ENCODE measurements at places on chromosomes 2 and 18.

DNA sequence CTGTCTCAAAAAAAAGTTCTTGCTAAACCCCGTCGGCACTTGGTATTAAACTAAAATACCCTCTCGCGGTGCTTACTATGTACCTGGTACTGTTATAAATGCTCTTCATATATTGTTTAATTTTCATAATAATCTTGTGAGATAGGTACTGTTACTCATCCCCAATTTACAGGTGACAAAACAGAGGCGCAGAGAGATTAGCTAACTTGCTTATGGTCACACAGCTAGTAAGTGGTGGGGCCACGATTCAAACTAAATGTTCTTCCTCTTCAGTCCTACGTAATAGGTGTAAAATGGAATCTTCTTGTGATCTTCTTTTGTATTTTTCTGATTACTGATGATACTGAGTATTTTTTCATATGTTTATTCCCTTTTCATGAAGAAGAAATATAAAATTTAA is 51.3 kb downstream of the TET3 start:
- DNase-seq, result no peak

DNA sequence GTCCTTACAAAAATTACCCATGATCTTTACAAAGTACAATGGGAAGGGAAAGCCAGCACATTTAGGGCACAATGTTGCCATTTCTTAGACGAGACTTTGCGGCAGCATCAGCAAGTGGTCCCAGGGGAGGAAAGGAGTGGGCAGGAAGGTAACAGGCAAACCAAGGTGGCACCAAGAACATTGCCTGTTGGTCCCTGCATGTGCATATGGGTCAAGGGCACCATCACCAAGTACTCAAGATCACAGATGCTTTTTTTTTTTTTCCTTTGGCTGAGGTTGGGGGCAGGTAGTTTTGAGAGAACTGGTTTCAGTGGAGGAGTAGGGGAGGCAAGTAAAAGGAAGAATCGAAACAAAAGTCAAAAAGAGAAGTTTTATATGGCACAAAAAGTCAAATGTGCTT is 752 bp upstream of the CYTIP start:
- no peak for DNase-seq

DNA sequence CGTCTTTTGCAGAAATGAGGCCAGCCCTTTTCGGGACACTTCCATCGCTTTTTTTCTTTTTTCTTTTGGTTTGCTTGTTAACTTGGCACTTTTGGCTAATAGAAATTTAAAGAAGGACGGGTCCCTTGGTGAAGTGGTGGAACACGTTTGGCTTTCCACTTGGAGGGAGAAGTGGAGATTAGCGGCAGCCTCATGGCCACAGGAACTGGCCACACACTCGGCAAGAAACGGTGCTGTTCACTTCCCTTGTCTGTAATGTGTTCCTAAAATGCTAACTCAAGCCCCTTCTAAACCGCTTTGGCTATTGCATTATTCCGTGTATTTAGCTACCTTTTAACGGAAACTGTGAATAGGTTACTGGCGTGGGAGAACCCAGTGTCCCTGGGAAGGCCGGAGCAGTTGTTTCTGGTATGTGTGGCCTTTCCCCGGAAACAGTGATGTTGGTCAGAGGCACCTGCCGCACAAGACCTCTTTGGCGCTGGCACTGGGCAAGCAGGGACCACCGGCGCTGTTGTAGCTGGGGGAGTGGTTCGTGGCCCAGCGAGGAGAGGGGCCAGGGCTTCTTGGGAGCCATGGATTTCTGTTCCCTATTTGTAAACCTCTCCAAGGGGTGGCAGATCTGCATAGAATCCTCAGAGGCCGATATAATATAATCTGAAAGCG is 981 bp downstream of the RAMP1 start:
- DNase-seq, result no peak

DNA sequence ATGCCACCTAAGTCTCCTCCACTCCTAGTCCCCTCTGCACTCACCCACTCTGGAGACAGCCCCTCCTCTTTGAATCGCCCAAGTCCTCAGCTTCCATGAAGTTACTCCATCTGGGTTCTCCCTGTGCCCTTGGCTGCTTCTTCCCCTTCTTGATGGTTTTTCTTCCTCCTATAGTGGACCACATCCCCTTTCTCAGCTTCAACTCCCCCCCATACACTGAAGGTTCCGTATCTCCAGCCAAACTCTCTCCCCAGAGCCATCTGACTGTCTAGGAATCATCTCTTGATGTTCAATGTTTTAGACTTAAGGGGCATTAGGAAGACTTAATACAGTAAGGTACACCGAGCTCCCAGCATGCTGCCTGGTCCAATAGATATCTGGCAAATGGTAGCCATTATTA is 39.6 kb downstream of the EMX1 start:
- no peak for DNase-seq

GRCh38 chr2:115292742-115293141 is 850.3 kb downstream of the DPP10 start:
- no peak for DNase-seq

DNA sequence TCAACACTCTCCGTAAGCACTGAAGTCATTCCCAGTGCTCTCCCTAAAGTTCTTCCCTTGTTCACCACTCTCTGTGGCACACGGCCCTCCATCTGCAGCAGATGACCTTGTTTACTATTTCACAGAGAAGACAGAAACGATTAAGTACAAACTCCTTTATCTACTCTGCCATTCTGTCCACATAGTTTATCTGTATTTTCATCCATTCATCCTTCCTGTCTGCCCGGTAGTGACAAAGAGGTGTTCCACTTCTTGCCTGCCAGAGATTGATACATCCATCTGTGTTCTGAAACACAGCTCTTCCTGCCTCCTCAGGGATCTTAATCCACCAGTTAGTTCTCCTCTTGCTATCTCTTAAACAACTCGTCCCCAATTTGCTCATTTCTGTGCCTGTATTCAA is 77.9 kb upstream of the CD226 start:
- no peak for DNase-seq

GRCh38 chr2:96264656-96265348 is 995 bp downstream of the TMEM127 start:
- DNase-seq, result peak; percentile 50

DNA sequence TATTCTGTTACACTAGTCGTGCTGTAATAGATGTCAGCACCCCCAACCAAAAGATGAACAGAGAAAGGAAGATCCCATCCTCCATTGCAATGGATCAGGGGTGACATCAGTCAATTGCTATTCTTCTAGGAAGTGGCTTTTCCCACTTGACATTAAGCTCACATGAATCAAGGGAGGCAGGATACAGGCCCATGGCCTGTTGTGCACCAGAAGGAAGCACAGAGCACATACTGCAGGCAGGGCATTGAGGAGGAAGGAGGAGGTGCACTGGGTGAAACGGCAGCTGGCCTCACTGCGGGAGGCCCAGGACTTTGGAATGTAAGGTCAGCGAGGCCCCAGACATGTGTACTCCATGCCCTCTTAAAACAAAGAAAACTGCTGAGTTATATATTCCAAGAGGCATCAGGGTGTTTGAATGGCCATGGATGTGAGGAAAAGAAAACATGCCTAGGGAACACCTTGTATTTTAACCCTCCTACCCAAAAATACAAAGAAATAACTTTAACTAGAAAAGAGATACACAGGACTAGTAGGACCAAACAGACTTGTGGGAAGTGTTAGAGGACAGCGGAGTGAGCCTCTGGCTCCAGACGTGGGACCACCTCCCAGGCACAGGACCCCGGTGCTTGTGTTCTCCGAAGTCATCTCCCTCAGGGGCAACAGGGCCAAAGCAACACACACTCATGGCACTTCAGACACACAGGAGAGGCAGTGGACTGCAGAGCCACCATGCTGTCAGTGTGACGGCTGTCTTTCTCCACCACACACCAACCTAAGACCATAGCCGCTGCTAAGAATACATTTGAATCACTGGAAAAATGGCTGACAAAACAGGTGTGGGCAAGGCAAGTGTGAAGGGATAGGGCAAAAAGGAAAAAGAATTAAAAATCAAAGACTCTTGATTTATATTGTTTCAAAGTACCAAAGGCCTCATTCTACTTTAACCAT is 51.4 kb upstream of the RIOK3 start:
- DNase-seq, result peak; percentile 58

DNA sequence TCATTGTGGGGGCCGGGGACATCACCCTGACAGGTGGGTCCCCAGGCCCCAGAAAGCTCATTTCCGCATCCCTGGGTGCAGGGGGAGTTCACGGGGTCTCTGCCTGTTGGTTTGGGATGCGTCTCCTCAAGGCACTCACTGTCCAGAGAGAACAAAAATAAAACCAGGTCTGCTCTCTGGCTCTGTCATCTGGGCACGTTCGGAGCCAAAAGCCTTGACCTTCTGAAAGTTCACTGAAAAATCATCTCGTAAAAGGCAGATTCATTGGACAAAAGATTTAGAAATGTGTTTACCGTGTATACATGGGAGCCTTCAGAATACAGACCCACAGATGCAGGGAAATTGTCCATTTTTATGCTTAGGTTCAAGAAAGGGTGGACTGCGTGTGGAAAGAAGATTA is 26.6 kb downstream of the MLPH start:
- no peak for DNase-seq

- no peak for DNase-seq
Measured at GRCh38 chr18:61474341-61474740, 141.1 kb downstream of the CDH20 start.

- DNase-seq, result no peak
Measured at GRCh38 chr2:169046440-169047151, 15.5 kb upstream of the ABCB11 start.

GRCh38 chr2:96824079-96824870 is 8.2 kb downstream of the CNNM3 start:
- DNase-seq, result no peak

DNA sequence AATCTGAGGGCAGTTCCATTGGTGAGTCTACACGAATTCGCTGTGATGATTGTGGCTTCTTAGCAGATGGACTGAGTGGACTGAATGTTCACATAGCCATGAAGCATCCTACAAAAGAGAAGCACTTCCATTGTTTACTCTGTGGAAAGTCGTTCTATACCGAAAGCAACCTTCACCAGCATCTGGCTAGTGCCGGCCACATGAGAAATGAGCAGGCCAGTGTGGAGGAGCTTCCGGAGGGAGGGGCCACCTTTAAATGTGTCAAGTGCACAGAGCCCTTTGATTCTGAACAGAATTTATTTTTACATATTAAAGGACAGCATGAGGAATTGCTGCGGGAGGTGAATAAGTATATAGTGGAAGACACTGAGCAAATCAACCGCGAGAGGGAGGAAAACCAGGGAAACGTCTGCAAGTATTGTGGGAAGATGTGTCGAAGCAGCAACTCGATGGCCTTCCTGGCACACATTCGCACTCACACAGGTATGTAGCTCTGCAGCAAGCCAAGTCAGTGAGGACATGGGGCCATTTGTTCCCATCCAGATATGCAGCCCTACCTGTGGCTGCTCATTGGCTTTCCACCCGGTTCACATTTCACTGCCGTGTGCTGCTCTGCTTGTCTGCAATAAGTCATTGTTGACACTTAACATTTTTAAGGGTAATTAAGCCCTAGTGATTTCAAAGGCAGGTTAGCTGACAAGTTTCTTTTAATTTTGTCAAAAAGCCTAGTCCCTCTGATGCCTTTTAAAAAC is 37.7 kb downstream of the ZNF407 start:
- peak; percentile 21 for DNase-seq

- DNase-seq, result peak; percentile 17
Measured at GRCh38 chr2:107529146-107529545, 297.5 kb upstream of the RGPD4 start.

DNA sequence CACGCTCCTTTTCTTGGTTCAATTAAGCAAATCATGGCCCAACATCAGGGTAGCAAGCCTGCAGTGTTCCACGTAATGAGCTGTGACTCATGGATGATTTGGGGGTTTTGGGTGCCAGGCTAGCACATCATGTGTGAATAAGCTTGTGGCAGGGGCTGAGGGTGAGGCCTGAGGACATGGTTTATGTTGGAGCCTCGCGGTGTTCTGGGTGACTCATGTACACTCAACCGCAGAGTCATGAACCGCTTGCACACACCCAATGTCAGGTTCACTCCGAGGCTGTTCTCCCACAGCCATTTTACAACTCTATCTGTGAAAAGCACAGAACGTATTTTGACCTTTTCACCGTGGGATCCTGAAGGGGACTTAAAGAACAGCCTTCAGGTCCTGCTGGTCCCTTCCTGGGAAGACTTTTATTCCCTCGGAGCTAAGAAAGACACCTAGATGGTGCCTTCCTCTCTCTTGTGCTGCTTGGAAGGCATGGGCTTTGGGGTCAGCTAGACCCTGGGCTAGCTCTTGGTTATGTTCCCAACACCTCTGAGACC is 139.9 kb upstream of the ZEB2 start:
- no peak for DNase-seq

GRCh38 chr2:102033031-102033749 is 41.4 kb downstream of the IL1R2 start:
- DNase-seq, result no peak

DNA sequence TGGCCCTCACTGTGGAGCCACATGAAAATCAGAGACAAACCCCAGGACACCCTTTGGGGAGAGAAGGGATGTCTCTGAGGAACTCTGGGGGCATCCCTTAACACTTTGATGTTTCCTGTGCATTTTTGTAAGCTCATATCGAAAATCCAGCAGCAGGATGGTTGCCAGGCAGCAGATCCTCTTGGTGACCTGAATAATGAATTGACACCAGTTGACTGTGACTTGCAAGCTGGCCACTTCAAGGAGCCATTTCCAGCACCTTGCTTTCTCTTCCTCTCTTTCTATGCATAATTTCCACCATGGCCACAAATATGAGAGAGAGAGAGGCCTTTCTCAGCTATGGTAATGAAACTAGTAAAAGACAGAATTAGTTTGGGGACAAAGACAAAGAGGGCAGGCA is 91.7 kb downstream of the NRP2 start:
- no peak for DNase-seq

GRCh38 chr2:6977786-6978185 is 60.6 kb downstream of the RNF144A start:
- DNase-seq, result no peak

GRCh38 chr2:123696799-123697410 is 328.2 kb upstream of the CNTNAP5 start:
- no peak for DNase-seq
